Esophagus squamous epithelium (tissue), 5 donors: ENCODE measurements at places on chromosomes 11 and 22. TPM values are rescaled to one million over a fixed set of nuclear protein-coding genes. Genes with fewer than 3 reads are reported as not detected.

SMC1B gene
- not detected for total RNA-seq

DNA sequence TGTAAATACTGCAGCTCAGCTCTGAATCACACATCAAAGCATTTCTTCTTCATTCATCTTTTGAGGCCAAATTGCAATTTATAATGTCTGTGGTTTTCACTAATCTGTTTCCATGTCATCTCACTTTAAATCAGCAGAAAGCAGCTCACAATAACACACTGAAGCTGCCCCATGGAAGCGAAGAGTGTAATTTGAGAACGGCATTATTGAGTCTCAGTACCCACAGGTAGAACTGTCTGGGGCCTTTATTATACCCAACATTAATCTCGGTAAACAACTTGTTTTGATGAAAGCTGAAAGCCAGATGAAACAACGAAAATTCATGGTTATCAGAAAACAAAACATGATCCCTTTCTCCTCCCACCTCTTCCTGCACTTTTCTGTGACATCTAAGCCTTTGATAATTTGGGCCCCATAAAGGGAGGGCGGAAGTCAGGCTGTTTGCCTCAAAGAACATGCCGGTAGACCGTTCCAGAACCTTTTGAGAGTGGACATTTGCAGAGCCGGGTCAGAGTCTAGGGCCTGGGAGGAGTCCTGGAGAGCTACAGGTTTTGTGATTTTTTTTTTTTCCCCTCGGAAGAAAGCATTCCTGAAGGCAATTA, 68.2 kb upstream of the SESN3 start:
- no peak for DNase-seq

- DNase-seq, result no peak
Measured at GRCh38 chr11:77211594-77212251, 83.7 kb downstream of the MYO7A start.

DNA sequence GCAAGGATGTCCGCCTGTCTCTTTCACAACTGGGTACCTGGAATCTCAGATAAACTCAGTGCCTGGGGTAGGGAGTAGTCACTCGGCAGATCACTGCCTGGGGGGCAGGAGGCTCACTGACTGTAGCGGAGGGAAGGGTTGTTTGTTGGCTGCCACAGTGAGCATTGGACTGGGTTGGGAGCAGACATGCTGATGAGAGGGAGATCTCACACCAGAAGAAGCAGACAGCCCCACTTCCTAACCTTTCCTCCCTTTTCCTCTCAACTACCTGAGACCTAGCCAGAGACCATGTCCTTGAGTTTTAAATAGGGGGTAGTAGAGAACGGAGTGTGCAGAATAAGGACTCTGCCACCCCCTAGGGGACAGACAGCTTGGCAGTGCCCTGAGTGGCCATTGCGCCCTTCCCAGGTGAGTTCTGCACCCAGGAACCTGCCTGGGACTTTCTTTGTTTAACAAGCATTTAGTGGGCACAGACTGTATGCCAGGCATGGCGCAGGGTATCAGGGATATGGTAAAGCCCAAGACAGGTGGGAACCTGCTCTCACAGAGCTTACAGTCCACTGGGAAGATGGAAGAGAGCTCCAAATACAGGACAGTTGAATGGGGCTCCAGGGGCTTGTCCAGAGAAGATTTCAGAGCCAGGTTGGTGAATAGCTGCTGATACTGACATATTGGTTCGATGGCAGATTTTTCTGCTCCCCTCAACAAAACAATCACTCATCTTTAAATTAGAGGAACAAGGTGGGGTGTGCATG, 115.7 kb upstream of the NNMT start:
- DNase-seq, result no peak

DNA sequence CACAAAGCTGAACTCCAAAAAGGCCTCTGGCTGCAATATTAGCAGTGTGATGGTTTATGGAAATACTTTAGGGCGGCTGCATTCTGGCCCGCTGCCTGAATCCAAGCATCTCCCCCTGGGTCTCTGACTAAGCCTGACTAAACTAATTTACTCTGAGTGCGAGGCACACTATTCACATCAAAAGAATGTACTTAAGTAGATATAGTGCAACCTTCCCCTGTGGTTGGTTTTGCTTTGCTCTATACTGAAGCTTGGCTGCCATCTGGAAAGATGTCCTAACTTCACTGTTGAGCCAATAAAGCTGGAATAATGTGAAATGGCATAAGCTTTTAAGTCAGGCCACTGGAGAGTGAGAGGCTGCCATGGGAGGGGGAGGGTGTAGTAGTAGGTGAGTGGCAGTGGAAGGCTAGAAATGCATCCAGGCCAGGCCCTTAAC, 321.6 kb downstream of the AASDHPPT start:
- no peak for DNase-seq

DNA sequence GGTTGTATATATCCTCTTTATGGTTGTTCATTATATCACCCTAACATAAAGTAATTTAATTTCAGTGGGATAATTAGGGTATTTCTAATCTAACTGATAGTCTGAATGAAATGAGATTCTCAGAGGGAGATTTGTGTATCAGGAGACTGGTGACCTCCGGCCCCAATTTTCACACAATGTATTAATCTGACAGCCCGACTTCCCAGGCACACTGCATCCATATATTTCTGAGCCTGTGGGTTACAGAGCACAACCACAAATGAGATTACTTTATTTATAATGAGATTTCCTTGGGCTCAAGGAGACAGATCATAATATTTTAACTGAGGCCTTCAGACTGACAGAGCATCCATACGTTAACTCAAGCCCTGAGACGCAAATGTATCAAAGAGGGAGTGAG, 125.9 kb downstream of the RCN1 start:
- DNase-seq, result no peak

DNA sequence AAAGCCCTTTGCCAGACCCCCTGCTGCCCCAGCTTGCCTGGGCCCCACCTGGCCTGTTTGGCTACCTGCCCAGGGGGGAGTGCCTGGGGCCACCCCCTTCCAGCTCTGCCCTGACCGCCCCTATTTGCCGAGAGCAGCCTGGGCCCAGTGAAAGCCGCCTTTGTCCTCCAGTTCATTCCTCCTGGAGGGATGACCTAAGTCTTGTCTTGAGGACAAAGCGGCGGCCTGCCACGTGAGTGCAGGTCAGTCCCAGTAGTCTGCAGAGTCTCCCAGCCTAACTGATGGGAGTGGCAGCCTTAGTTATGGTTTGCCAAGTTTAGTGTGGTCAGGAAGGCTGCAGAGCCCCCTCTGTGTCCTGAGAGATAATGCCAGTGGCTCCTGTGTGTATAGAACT, 115.9 kb upstream of the CRYBB3 start:
- no peak for DNase-seq

NRXN2 gene
- not detected for total RNA-seq

DNA sequence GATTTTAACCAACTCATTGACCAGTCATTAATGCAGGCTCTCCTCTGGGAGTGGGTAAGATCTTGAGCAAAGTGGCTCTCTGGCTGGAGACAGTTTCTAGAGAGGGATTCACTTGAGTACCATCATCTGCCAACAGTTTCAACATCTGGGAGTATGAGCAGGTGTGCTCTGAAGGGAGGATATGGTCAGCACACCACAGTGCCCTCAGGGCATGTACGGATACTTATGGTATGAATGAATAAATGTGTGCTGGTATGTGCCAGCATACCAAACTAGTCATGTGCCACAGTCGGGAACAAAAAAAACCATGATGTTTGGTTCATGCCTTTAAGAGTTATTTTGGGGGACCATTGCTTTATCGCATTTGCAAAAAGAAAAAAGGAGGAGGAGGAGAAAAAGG, 1197.5 kb upstream of the TENM4 start:
- no peak for DNase-seq

GRCh38 chr11:64265176-64266160, 14.1 kb downstream of the PLCB3 start:
- DNase-seq, result no peak

GRCh38 chr11:15815246-15816195, 540.8 kb downstream of the SOX6 start:
- DNase-seq, result no peak

DNA sequence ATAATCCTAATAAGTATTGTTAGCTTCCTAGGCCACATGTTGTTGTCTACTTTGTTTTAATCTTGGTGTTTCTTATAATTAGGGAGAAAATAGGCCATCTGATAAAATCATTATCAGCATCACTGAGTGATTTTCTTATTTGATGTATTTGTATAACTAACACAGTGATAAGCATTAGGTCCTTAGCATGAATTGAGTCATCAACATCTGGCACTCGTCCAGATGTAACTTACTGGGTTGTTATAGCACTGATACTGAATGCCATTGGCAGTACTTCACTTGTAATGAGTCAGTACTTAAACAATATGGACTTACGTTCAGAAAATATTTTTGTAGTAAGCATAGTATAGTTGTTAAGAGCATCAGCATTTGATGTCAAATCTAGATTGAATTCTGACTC, 16.2 kb downstream of the API5 start:
- no peak for DNase-seq

DNA sequence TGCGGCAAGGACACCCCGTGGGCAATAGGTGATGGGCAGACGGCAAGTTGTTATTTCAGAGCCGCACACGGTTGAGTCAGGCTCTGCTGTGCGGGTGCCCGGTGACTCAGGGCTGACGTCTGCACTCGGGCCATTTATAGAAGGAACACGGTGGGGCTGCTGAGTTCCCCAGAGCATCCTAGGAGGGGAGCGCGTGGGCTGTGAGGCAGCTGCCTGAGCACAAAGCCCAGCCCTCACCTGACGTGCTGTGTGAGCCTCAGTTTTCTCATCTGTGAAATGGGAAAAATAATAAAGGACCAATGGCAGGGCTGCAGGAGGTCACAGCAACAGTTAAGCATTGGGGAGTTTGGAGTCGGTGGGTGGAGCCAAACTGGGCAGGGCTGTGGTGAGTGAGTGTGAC, 11.3 kb upstream of the RHOD start:
- DNase-seq, result no peak

DNA sequence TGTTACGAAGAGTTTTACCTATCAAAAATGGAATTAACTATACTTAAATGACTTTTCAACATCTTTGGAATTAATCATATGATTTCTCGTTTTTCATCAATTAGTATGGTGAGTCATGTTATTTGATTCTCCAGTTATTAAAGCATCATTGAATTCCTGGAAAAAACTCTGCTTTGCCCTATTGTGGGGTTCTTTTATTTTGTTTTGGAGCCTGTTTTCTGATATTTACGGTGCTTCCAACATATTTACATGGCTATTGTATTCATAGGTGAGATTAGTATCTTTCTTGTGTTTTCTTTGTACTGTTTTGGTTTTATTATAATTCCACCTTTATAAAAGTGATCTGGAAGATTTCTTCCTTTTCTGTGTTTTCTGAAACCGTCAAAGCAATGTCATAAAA, 902.7 kb downstream of the TBC1D22A start:
- no peak for DNase-seq
